ENCODE measurements at places on chromosomes 2 and 18.

DNA sequence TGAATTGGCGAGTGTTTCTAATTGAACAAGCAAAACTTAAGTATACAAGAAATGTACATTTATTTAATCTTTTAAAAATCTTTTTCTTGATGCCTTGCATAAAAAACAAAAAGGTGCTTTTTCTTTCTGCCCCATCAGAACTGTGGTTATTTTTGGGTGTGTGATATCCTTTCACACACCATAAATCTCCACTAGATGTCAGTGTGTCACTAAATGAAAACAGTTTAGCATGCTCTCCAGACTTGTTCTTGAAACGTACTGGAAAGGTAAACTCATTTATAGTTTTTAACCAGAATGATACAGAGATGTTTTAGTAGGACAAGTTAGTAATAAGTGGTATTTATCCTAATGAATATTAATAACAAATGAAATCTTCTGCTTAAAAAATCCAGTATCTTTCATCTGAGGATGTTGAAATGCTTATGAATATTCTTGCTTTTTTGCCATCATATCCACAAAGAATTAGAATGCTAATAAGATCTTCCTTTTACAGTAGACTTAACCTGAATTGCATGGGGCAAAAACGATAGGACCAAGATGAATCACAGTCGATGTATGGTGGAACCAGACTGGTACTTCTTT, 96.8 kb downstream of the UBE2E3 start:
- DNase-seq = no peak

DNA sequence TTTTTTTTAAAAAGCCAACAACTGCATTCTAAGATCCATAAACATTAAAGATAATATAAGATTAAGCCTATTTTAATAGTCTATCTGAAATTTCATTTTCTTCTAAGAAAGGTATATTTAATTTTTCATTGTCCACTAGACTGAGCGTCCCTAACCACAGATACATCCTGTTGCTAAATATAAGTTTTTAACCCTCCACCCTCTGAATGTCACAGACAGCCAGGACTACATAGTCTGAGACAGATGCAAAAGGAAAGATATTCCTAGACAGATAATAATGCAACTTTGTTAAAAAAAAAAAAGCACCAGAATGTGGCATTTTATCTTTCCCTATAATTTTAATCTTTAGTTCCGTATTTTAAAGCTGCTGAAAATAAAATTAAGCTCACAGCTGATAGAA, 114.6 kb downstream of the ZEB2 start:
- no peak for DNase-seq

DNA sequence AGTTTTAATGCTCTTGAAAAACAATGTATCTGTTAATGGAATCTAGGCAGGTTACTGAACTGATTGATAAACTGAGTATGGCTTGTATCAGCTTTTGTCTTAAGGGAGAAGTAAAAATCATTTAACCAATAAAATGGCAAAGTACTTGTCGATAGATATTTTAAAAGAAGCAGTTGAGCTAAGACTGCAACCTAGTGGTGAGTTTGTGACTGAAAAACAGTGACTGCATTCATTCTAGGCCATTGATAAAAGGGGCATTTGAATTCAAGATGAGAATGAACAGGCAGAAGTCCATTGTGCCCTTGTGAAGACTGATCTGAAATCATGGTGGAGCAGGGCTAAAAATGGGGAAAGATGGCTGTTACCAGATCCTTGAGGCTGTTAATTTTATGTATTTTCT, 59.4 kb upstream of the MSTN start:
- DNase-seq = no peak

DNA sequence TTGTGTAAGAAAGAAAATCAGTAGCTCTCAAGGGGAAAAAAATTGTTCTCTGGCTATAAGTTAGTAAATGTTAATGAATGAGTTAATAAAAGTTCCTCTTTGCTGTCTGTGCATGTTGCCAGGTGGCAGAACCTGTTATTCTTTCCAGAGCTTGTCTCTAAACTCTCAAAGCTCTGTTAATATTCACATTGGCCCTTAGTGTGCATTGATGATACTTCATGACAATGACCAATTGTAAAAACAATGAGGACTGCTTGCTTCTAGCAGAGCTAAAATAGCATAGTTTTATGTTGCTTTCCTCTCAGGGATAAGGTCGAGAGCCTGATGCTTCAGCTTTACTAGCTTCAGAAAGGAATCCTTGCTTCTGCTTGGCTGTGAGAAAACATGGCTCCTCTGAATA, 91.5 kb downstream of the RAD51AP2 start:
- no peak for DNase-seq

DNA sequence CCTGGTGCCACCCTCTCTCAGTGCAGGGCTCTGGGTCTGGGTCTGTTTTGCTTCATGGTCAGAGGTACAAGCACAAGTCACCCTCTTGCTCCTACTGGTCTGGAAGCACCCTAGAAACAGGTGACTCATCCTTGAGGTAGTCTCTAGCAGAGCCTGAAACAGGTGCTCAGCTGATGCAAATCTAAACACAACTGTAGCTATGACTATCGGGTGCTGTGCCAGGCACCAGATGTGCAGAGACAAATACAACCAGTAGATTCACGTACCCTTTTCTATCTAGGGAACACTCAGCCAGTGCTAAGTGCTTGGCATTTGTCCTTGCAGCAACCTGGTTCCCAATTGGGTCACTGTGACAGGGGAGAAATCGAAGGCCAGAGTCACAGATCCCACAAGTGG, 140.9 kb upstream of the MYCN start:
- DNase-seq = no peak

- no peak for DNase-seq
Observed at GRCh38 chr2:46701152-46701551, 214.5 kb downstream of the MCFD2 start.

- DNase-seq = no peak
Observed at GRCh38 chr18:32386471-32386870, 84.2 kb downstream of the GAREM1 start.

- no peak for DNase-seq
Observed at GRCh38 chr2:187451510-187451909, 3.5 kb upstream of the CALCRL start.

GRCh38 chr18:37657493-37657892, 91.9 kb upstream of the CELF4 start:
- DNase-seq = no peak

DNA sequence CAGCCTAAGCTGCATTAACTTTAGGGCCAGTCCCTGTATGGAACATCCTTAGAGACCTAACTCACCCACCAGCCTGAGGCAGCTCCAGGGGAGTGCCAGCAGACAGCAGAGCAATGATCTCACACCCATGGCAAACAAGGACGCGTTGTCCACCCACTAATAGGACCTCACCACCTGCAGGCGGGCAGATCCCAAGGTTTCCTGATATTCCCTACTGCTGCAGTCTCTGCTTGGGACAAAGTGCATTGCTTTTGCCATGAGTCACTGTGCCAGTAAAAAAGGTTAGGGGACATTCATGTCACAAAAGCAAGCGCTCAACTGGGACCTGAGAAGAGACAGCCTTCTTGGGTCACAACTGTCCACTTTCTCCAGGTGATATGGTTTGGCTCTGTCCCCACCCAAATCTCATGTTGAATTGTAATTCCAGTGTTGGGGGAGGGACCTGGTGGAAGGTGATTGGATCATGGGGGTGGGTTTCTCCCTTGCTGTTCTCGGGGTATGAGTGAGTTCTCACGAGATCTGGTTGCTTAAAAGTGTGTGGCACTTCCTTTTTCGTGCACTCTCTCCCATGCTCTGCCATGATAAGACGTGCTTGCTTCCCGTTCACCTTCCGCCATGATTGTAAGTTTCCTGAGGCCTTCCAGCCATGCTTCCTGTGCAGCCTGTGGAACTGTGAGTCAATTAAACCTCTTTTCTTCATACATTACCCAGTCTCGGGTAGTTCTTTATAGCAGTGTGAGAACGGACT, 160.2 kb downstream of the MIB1 start:
- no peak for DNase-seq

DNA sequence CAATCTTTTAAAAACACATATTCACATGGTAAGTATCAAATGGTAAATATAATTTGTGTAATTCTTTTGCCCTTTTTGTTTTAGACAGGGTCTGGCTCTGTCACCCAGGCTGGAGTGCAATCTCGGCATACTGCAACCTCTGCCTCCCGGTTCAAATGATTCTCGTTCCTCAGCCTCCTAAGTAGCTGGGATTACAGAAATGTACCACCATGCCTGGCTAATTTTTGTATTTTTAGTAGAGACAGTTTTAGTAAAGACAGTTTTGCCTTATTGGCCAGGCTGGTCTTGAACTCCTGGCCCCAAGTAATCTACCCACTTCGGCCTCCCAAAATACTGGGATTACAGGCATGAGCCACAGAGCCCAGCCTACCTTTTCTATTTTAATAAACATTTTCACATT, 182.2 kb downstream of the MYCN start:
- DNase-seq = no peak

DNA sequence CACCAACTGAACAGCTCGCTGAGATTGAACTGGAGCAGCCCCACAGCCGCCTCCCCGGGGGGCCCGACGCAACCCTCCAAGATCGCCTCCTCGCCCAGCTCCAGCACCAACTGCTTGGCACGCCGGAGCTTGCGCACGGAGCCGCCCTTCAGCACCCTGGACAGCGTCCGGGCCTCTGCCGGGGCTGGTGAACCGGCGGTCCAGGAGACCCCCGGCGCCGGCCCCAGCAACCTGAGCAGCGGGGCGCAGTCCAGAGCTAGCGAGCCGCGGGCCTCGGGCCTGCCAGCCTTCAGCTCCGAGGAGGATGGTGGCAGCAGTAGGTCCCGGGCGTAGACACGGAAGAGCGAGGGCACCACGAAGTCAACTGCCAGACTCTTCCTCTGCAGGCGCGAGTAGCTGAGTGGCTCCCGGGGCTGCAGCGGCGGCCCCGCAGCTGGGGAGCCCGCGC, 1.2 kb downstream of the ALK start:
- no peak for DNase-seq

- DNase-seq = no peak
Observed at GRCh38 chr2:71559080-71559827, 105.9 kb downstream of the DYSF start.

DNA sequence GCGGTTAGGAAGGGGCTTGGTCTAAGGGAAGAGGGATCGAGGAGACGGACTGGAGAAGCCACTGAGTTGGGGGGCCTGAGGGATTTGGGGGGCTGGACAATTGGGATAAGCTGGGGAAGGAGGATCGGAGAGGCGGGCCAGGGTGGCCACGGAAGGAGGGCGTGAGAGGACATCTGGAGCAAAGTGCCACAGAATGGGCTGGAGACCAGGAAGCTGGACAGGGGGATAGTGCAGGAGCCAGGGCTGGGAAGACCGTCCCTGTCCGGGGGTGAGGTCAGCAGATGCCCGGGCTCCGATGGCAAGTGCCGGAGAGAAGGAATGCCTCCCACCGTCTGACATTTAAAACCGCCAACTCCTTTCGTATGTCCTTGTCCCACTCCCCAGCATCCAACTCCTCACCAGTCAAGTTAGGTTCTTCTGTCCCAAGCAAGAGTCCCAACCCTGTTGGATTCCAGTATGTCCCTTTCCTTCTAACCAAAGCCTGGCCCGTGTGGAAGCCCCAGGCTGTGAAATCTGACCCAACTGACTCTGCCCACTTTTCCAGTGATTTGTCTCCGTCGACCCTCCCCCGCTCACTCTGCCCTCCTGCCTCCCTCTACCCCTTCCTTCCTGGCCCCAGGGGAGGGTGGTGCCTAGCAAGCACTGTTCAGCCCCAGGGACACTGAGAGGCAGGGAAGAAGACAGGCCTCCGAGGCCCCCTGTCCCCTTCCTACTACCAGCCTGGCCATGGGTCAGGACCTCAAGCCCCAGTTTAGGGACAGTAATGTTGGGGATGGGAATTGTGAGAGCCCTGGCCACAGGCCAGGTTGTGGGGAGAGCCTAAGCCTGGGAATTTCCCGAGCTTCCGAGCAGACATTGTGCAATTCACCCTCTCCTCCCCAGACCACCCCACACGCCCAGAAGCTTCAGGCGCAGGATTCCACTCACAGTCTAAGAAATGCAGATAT, 31.5 kb upstream of the TMBIM1 start:
- no peak for DNase-seq

- DNase-seq = no peak
Observed at GRCh38 chr2:200962811-200963123, 693 bp downstream of the ORC2 start.

Measured in activated CD4-positive, alpha-beta T cell treated with anti-CD3 and anti-CD28 coated beads for 24 hours (primary cell).